ENCODE measurements at places on chromosomes 2 and 18. TPM values are rescaled to one million over a fixed set of nuclear protein-coding genes. Genes with fewer than 3 reads are reported as not detected.

DNA sequence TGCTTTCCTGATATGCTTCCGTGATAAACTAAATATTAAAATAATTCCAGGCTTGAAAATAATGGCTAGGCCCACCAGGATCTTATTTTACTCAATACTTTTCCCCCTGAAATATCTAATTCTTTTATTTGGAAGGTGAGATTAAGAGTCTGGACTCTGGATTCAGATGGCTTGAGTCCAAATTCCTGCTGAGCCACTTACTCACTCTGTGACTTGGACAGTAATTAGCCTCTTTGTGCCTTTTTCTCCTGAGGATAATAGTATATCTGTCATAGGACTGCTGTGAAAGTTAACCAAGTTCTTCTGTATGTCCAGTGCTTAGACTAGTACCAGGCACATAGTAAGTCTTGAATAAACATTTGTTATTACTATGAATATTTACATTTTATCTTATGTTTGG lies 127.3 kb upstream of the ERBB4 start:
- no peak for DNase-seq

DNA sequence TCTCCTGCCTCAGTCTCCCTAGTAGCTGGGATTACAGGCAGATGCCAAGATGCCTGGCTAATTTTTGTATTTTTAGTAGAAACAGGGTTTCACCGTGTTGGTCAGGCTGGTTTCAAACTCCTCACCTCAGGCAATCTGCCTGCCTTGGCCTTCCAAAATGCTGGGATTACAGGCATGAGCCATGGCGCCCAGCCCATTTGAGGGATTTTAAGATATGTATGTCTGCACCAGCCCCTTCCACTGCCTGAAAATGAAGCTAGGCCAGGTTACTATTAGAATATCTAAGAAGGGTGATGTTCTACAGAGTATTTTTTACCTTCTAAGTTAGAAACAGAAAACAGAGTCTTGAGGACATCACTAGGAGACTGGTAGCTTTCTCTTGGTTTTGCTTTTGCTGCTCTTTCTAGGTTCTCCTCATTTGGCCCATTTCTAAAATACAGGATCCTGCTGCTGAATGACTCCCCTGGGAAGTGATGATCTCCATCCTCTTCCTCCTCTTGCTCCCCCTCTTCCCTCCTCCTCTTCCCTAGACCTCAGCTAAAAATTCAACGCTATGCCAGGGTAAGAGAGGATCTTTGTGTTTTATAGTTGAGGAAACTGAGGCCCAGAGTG lies 118.5 kb downstream of the MYCN start:
- no peak for DNase-seq

GRCh38 chr2:121722479-121722878 lies 14.2 kb downstream of the NIFK start:
- no peak for DNase-seq

DNA sequence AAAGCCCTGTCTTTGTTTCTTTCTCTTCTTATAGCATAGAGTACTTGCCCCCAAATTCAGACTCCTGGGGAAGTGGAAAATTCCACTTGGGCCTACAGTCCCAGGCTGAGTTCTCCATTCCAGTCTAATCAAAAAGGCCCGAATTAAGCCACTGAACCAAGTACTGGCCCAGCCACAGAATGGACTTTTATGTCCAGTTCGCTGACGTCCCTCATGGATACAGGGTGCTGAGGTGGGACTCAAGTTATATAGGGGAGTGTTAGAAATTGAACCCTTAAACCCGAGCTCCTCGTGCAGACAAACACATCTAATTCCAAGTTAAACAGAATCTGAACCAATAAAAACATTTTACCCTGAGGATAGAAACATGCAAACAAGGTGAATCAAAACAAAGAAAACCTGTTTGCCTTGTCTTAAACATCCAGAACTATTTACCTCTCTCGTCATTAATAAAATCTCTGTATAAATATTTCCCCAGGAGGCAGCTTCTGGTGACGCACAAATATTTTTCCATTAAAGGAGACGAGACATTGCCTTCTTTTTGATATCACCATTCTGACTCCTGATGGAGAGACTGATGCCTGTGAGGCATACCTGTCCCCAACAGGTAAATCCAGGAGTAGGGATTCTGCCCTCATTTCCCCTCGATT lies 136.8 kb upstream of the ARL4C start:
- DNase-seq: no peak

GRCh38 chr2:80322311-80322920 lies 17.9 kb upstream of the LRRTM1 start:
- no peak for DNase-seq

- DNase-seq: no peak
These were observed 44.3 kb upstream of the GLI2 start for GRCh38 chr2:120691410-120691809.

DNA sequence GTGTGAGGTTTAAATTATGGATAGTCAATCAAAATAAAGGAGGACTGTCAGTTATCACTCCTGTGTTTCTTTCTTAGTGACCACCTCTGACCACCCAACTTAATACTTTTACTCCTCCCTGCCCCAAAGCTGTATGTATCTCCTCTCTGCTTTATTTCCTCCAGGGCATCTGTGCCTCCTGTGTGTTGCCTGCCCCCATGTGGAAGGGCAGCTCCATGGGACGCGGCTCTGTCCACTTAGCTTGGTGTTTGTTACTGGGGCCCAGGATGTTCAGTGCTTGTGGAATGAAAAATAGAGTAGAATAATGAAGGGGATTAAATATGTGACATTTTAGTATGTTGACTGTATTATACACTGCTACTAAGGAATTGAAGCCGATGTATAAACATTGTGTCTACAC lies 9.8 kb downstream of the ACP1 start:
- no peak for DNase-seq

TMEM178A gene
- not detected for total RNA-seq

LRRTM1 gene
- not detected for total RNA-seq

- no peak for DNase-seq
These were observed 237.0 kb downstream of the IKZF2 start for GRCh38 chr2:212914392-212914791.

DNA sequence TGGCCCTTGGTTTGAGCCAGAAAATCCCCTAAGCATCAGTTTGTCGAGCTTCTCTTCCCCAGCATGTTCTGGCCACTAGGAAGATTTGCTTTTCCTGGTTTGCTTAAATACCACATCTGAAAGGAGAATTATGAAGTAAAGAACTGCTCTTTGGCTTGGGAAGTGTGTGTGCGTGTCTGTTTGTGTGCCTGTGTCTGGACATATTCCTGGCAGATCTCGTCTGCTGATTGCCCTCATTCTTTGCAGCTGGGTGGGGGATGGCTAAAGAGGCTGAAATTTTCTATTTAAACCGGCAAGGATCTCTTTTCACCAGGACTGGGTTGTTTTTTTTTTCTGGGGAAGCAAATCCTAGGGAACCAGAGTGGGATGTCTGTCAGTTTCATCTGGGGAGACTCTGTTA lies 57.3 kb upstream of the MBOAT2 start:
- DNase-seq: no peak

ALK gene
- not detected for total RNA-seq

Data from NCI-H460 (cell line).